Hepatocyte (in vitro differentiated cells): ENCODE measurements at places on chromosomes 4 and X.

GRCh38 chrX:50988649-50989048, 78.1 kb downstream of the BMP15 start:
- H3K4me3 ChIP-seq = no peak overlapping the region
- DNase-seq = peak; percentile 38
- no peak overlapping the region for H3K27ac ChIP-seq
- no peaks in the 10 kb centered on the region for H3K4me1 ChIP-seq
- no peaks in the 10 kb centered on the region for H3K27me3 ChIP-seq

GRCh38 chr4:123444290-123444731, 47.7 kb downstream of the SPRY1 start:
- H3K27me3 ChIP-seq = no peaks in the 10 kb centered on the region
- H3K4me3 ChIP-seq = no peak overlapping the region
- DNase-seq = peak; percentile 73
- H3K36me3 ChIP-seq = no peaks in the 10 kb centered on the region

DNA sequence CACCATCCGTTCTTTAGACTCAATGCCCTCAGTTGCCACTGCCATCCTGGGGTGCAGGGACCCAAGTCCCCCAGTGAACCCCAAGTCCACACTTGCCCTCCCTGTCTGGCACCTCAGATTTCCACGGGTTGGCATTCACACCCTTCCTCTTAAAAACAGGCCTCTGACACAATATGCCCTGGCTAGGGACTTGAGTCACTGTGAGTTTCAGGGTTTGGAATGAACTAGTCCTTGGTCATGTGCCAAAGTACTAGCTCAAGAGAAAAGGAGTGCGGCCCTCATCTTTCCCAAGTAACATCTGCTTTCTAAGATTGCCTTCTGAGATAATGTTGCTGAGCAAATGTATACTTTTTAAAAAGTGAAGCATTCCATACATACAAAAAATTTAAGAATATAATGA, 134.0 kb downstream of the MID1 start:
- H3K27ac ChIP-seq = no peak overlapping the region
- DNase-seq = no peak
- H3K36me3 ChIP-seq = no peaks in the 10 kb centered on the region
- H3K27me3 ChIP-seq = no peaks in the 10 kb centered on the region
- H3K4me3 ChIP-seq = no peak overlapping the region

GRCh38 chr4:73895201-73896175, 26.3 kb downstream of the CXCL1 start:
- peak overlapping the region; percentile 13 for H3K27ac ChIP-seq
- H3K27me3 ChIP-seq = no peaks in the 10 kb centered on the region
- no peak overlapping the region for H3K4me3 ChIP-seq
- peak; percentile 5 for DNase-seq
- H3K4me1 ChIP-seq = peaks cover 16% of the 10 kb centered on the region
- no peaks in the 10 kb centered on the region for H3K36me3 ChIP-seq

- no peak overlapping the region for H3K4me3 ChIP-seq
- peak overlapping the region; percentile 78 for H3K27ac ChIP-seq
- no peaks in the 10 kb centered on the region for H3K36me3 ChIP-seq
- peaks cover 18% of the 10 kb centered on the region for H3K4me1 ChIP-seq
- no peaks in the 10 kb centered on the region for H3K27me3 ChIP-seq
These were observed 248.1 kb upstream of the PPARGC1A start for GRCh38 chr4:24137671-24138601.

- no peak overlapping the region for H3K4me3 ChIP-seq
- no peaks in the 10 kb centered on the region for H3K4me1 ChIP-seq
These were observed 9.4 kb upstream of the HERC5 start for GRCh38 chr4:88447371-88448095.

DNA sequence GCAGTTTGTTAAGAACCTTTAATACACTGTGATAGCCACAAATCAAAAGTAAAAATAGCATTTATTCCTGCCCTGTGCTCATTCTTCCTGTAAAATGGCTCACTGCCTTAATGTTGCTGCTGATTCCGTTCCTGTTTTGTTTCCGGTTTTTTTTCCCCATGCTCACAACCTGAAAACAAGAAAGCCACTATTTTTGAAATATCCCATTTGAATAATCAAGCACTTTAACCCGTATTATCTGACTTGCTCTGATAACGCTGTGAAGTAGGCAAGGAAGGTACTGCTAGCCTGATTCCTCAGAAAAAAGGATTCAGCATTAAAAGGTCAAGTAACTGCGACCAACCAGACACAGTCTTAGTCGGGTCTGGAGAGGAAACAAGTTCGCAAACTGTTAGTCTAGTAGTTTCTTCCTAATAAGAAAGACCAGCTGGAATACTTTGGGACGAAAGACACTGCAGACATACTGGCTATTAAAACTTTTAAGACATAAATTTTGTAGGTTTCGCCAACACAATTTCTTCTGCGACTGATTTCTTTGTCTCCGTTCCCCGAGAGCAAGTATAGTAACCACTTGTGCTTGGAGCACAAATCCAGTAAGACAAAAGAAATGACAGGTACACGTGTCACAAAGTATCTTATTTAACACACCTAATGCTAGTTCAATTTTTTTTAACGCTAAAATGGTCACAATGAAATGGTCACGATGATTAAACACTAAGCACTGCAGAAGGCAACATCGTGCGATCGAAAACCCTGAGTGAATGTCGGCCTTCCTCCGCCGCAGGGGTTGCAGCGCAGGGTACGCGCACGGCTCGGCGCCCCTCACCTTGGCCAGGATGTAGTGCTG, 802 bp downstream of the COX18 start:
- H3K27me3 ChIP-seq = no peaks in the 10 kb centered on the region
- no peaks in the 10 kb centered on the region for H3K36me3 ChIP-seq
- peak; percentile 14 for DNase-seq
- H3K27ac ChIP-seq = peak overlapping the region; percentile 91

DNA sequence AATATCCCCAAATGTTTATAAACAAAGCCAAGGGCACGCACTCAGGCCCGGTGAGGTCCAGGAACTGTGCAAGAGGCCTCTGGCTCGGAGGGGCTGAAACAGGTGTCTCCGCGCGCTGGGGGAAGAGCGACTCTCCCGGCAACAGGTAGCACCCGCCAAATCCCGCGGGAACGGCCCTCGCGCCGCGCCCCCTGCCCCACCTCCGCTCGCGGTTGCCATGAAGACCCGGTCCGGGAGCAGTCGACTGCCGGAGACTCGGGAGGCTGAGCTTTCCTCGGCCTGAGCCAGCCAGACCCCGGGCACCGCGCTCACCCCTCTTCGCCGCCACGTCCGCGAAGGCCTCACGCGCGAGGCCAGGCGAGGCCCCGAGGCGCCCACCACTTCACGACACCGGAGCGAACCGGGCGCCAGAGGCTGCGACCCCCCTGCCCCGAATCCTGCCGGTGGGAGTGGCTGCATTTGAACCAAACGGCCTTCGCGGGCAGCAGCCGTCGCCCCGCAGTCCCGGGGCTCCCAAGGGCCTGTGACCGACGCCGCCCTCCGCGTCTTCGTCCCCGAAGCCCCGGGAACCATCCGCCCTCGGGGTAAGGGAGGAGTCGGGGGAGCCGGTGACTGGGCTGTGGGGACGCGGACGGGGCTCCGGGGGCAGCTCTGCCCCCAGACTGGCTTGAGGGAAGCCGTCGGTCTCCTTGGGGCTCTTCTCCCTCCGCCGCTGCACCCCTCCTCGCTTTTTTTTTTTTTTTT, at the start of gene NSUN7:
Gene NSUN7 (plus strand): TSS at position 239 of the 744 bp plus-strand sequence. CDS start 739 bp downstream, outside the sequence.
- peak within 1 kb of the TSS; percentile 87 for H3K27ac ChIP-seq
- peak; percentile 92 for DNase-seq
- H3K4me1 ChIP-seq = peaks cover 13% of the 10 kb centered on the region
- no peaks in the 10 kb centered on the region for H3K27me3 ChIP-seq
- no peaks in the 10 kb centered on the region for H3K36me3 ChIP-seq
- peak within 1 kb of the TSS; percentile 75 for H3K4me3 ChIP-seq

GRCh38 chr4:139523076-139523475, 32.9 kb downstream of the SETD7 start:
- no peaks in the 10 kb centered on the region for H3K27me3 ChIP-seq
- no peak overlapping the region for H3K27ac ChIP-seq
- no peak overlapping the region for H3K4me3 ChIP-seq
- no peaks in the 10 kb centered on the region for H3K36me3 ChIP-seq
- no peak for DNase-seq
- no peaks in the 10 kb centered on the region for H3K4me1 ChIP-seq

GRCh38 chr4:184911310-184911709, 85.5 kb upstream of the ACSL1 start:
- no peaks in the 10 kb centered on the region for H3K4me1 ChIP-seq
- H3K27me3 ChIP-seq = no peaks in the 10 kb centered on the region
- H3K4me3 ChIP-seq = no peak overlapping the region
- peak; percentile 28 for DNase-seq
- H3K27ac ChIP-seq = no peak overlapping the region
- no peaks in the 10 kb centered on the region for H3K36me3 ChIP-seq

- H3K27ac ChIP-seq = peak overlapping the region; percentile 14
- DNase-seq = no peak
- H3K27me3 ChIP-seq = no peaks in the 10 kb centered on the region
These were observed 119.0 kb upstream of the MAP9 start for GRCh38 chr4:155495572-155496293.

- no peaks in the 10 kb centered on the region for H3K36me3 ChIP-seq
- peaks cover 35% of the 10 kb centered on the region for H3K4me1 ChIP-seq
- H3K27ac ChIP-seq = peak overlapping the region; percentile 96
- H3K27me3 ChIP-seq = no peaks in the 10 kb centered on the region
These were observed 44.7 kb downstream of the PRPS1 start for GRCh38 chrX:107672955-107673378.

- H3K36me3 ChIP-seq = no peaks in the 10 kb centered on the region
- H3K27ac ChIP-seq = no peak overlapping the region
- no peaks in the 10 kb centered on the region for H3K27me3 ChIP-seq
- H3K4me3 ChIP-seq = no peak overlapping the region
These were observed 121.4 kb upstream of the GATB start for GRCh38 chr4:151882072-151882803.

DNA sequence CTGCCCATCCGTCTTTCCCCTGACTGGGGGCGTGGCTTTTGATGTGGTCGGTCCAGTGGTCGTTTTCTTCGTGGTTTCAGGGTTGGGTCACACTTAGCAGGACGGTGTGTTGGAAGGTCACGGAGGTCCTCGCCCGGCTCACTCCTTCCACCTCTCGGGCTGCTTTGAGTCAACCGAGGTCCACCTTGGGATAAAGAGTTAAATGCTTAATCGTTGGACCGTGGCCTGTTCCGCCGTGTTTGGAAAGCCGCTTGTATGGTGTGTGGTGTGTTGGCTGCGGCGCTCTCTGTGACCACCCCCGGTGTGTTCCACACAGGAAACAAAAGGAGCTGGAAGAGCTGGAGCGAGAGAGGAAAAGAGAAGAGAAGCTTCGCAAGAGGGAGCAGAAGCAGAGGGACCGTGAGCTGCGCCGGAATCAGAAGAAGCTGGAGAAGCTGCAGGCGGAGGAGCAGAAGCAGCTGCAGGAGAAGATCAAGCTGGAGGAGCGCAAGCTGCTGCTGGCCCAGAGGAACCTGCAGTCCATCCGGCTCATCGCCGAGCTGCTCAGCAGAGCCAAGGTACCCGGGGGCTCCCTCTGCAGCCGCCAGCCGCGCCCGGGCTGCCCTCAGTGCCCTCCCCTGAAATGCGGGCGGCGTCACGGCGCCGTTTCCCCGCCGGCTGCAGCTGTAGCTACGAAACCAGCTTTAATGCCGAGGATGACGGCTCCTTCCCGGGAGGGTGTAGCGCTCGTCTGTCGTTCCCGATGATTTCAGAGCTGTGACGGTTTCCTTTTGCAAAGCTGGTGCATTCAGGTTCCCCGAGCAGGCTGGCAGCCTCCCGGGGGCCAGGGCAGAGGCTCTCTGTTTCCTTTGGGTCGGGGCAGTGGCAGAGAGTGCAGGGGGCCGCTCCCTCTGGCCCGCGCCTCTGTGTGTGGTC, 7.7 kb downstream of the AKAP17A start:
- no peak overlapping the region for H3K27ac ChIP-seq
- H3K4me3 ChIP-seq = no peak overlapping the region
- H3K4me1 ChIP-seq = no peaks in the 10 kb centered on the region
- H3K36me3 ChIP-seq = peaks cover 3% of the 10 kb centered on the region
- no peaks in the 10 kb centered on the region for H3K27me3 ChIP-seq
- no peak for DNase-seq

DNA sequence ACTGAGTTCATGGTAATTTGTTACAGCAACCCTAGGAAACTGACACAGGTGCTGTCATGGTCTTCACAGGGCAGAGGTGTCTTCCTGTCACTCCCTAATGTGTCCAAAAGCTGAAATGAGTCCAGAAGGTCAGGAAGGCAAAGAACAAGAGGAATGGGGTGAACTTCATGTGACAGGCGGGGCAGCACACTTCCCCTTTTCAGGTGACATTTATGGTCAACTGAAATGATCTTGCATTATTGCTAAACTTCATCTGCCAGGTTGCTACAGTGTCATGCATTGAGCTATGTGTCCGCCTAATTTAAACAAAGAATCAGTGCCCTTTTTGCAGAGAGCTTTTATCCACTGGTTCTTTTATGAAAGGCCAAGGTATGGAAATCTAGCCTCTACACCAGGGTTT, 15.9 kb upstream of the CCDC149 start:
- no peak for DNase-seq
- no peaks in the 10 kb centered on the region for H3K36me3 ChIP-seq
- no peak overlapping the region for H3K4me3 ChIP-seq
- H3K27ac ChIP-seq = no peak overlapping the region
- H3K4me1 ChIP-seq = no peaks in the 10 kb centered on the region

GRCh38 chr4:5710961-5711478, at the start of gene EVC:
EVC (plus strand) TSS chr4:5711201; CDS start chr4:5711381, 180 bp downstream.
- H3K27me3 ChIP-seq = no peaks in the 10 kb centered on the region
- peak within 1 kb of the TSS; percentile 74 for H3K27ac ChIP-seq

- H3K36me3 ChIP-seq = no peaks in the 10 kb centered on the region
- no peak overlapping the region for H3K4me3 ChIP-seq
- H3K4me1 ChIP-seq = peaks cover 6% of the 10 kb centered on the region
- H3K27me3 ChIP-seq = no peaks in the 10 kb centered on the region
These were observed 92.6 kb downstream of the FRYL start for GRCh38 chr4:48687313-48688051.

GRCh38 chrX:16141422-16142245, 18.3 kb downstream of the GRPR start:
- H3K4me1 ChIP-seq = no peaks in the 10 kb centered on the region
- H3K27ac ChIP-seq = no peak overlapping the region
- DNase-seq = no peak
- H3K27me3 ChIP-seq = no peaks in the 10 kb centered on the region
- no peak overlapping the region for H3K4me3 ChIP-seq

DNA sequence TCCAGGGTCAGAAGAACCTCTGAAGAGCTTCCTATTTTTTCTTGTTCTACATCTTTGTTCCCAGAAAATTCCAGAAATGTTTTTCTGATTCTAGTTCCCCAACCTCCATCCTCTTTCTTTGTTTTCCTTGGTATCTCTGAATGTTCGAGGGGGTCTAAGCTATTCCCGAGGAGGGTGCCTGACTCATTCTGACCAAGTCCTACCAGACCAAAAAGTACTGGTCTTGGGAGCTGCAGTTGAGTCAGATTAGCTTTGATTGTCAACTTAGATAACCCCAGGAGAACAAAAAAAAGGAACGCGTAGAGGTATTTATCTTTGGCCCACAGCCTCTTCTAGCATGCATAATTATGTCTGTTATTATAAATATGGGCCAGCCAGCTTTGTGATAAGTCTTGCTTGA, 12.1 kb upstream of the TENM3 start:
- H3K4me3 ChIP-seq = no peak overlapping the region
- H3K27me3 ChIP-seq = no peaks in the 10 kb centered on the region
- H3K27ac ChIP-seq = no peak overlapping the region
- no peaks in the 10 kb centered on the region for H3K36me3 ChIP-seq
